GOT3 (cell line): ENCODE measurements at places on chromosomes 1 and 21.

- no peak for DNase-seq
Observed at GRCh38 chr1:16430606-16431005, 6.6 kb downstream of the SPATA21 start.

- no peak for DNase-seq
Observed at GRCh38 chr1:33335020-33335419, 14.1 kb upstream of the A3GALT2 start.

DNA sequence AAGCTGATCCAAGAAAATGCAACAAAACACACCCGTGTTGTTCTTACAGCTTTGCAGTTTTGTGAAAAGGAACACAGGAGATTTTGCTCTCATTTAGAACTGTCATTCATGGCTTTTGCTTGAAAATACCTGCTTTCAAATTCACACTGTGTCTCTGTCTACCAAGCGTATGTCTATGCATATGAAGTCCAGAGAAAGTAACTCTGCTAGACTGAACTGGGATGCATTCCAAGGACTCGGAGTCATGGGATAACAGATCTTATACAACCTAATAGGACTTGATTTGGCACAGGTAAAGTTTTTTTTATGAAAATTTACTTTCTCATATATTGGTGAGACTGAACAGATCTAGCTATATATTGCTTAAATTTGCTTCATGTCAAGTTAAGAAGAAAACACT is 102.4 kb downstream of the PTGER3 start:
- DNase-seq = no peak

GRCh38 chr1:217977943-217978342 is 307.1 kb upstream of the RRP15 start:
- no peak for DNase-seq

GRCh38 chr1:119648620-119649004 is 546 bp upstream of the ZNF697 start:
- no peak for DNase-seq

DNA sequence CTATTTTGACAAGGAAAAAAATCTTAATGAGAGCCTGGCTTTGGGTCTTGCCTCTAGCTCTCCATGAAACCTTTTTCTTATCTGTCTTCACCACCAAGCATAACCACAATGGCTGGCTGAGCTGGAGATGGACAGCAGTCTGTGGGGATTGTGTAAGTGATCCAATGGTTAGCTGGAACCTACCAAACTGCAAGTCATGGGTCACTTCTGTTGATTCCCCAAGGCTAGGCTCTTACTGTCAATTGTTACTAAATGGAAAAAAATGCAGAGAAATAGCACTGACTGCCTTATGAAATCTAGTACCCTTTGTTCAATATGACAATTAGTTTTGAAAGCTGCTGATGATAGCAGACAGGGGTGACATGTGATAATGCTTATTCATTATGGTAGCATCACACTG is 359.0 kb downstream of the ST6GALNAC3 start:
- no peak for DNase-seq

GRCh38 chr1:19894218-19894617 is 12.0 kb downstream of the OTUD3 start:
- DNase-seq = no peak

- DNase-seq = no peak
Observed at GRCh38 chr1:24483441-24483840, 19.2 kb upstream of the RCAN3 start.

GRCh38 chr21:23699402-23699801 is 1907.9 kb downstream of the MRPL39 start:
- DNase-seq = no peak

DNA sequence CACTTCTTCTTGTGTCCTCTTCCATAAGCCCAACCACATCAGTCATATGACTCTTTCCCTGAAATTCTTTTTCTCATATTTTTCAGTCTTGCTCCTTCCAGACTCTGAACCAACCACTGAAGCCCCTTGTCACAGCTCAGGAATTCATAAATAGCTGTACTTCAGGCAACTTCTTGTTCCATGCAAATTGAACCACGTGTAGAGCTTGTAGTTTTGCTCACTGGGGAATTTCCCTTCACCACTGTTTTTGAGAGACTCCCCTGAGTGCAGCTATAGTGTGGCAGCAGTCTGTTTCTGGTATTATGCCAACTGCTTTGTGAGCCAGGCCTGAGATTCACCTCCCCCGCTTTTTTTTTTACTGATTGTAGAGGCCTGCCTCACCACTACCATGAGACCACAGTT is 150.3 kb upstream of the SPAG17 start:
- DNase-seq = no peak

DNA sequence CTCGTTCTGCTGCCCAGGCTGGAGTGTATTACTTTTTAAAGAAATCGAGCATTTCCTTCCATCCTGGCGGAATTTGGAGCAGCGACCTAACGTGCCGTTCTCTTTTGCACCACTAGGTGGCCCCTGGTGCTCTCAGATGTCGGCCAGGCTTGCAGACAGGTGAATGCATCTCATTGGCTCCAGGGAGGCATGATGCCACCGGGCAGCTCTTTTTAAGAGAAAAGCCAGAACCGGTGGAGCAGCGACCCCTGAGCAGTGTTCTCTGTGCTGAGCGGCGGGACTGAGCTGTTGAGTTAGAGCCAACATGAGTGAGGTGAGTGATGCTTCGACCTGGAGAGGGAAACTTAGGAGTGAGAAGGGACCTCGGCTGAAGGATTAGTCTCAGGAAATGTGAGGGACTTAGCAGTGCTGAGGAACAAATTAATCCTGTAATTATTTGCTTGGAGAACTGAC is at the start of gene PCP4:
Gene PCP4 (plus strand): TSS at position 241 of the 453 bp plus-strand sequence. CDS start 64 bp downstream, at position 305.
- no peak for DNase-seq

DNA sequence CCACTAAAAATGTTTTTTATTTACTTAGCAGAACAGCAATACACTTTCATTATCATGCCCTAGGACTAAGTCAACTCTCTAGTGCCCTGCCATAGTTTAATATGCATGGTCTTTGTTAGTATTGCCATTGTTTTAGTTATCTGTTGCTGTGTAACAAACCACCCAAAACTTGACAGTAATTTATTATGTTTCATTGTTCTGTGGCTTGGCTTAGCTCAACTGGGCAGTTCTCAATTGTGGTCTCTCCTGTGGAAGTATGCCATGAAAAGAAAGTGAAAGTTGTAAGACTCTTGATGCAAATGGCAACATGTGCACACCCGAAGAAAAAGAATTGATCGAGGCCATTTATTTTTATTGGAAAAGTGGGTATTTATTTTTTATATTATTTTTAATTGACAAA is 206.3 kb upstream of the KCTD3 start:
- no peak for DNase-seq

DNA sequence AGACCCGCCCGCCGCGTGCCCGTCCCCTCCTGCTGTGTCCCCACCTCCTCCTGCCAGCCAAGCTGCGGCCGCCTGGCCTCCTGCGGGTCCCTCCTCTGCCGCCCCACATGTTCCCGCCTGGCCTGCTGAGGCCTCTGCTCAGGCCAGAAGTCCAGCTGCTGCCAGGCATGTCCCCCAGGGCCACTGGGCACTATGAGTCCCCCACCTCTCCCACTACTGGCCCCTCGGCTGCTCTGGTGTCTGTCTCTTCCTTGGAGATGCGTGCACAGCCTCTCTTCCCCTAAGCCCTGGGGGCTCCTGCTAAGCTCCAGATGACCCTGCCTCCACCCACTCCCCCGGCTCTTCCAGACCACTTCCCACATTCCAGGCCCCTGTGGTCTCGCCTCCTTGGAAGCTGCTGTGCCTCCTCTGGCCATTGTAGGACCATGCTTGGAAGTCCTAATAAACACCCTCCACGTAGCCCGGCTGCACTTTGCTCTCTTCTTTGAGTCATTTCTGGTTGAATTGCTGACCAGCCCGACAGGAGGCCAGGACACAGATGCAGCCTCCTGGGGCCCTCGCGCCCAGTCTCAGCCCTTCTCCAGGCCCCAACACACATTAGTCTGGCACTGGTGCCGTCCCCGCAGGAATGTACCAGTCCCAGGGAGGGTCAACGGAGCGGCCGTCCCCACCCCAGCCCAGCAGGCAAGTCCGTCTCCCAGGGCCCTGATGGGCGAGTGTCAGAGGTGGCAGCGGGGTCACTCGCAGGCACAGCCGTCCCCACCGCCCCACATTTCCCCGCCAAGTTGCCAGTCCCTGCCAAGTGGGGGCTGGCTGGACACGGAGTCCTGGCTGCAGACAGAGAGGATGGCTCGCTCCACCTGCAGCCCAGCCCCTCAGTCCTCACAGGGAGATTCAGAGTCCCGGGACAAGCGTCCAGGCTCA is 1.1 kb downstream of the KRTAP10-12 start:
- no peak for DNase-seq

DNA sequence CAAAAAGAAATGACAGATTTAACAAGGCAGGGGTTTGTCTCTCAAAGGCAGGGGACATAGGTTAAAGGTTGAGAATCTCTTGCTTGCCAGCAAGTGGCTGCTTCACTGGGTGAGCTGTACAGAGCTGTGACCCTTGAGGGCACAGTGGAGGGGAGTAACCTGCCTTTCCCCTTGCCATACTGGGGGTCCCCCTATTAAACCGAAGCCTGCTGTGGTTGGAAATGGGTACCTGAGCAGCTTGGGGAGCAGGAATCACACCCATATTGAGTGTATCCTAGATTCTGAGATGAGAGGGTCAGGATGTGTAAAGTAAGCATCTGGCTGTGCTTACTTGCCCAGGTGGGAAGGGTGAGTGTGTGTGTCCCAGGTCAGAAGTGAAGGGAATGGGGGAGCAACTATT is 31.8 kb downstream of the WNT4 start:
- no peak for DNase-seq

GRCh38 chr21:28385845-28386244 is 606.8 kb downstream of the LTN1 start:
- no peak for DNase-seq

DNA sequence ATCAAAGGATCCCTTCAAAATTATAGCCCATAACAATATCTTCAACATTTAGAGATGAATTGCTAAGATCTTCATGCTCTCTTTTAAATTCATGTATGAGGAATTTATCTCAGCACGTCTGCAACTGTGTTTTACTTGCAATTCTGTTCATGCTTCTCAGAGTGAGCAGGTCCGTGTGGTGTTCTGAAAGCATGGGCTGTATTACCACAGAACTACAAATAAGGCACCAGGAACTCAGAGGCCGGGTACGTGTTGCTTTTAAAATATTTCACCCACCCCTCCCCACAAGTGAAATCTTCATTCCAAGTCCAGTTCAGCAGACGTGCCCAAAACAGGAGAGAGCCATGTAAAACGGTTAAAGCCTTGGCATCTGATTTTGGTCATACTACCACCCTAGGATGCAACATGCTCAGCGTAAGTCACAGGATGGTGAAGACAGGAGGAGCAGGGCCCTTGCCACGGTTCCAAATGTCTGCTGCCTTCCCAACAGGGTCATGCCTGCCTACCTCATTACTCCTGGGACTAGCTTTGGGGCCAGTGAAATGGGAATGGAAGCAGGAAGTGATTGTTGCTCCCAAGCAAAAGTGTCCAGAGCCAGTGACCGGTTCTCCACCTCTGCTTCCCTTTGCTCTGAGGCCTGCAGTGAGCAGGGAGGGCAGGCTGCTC is 133.7 kb downstream of the PTPN14 start:
- DNase-seq = no peak

DNA sequence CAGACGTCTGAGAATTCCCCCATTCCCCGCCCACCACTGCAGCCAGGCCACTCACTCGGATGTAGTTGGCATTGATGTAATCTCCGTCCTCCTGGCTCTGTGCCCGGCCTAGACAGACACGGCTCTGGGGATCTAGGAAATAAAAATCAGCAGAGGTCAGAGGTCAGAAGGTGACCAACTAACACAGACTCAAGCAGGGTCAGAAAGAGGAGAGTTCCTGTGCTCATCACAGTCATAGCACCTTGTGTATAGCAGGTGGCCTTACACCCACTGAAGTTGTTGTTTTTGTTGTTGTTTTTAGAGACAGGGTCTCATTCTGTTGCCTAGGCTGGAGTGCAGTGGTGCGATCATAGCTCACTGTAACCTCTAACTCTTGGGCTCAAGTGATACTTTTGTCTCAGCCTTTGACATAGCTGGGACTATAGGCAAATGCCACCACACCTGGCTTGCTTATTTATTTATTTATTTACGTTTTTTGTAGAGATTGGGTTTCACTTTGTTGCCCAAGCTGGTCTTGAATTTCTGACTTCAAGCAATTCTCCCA is 4.9 kb downstream of the PTPN7 start:
- no peak for DNase-seq

DNA sequence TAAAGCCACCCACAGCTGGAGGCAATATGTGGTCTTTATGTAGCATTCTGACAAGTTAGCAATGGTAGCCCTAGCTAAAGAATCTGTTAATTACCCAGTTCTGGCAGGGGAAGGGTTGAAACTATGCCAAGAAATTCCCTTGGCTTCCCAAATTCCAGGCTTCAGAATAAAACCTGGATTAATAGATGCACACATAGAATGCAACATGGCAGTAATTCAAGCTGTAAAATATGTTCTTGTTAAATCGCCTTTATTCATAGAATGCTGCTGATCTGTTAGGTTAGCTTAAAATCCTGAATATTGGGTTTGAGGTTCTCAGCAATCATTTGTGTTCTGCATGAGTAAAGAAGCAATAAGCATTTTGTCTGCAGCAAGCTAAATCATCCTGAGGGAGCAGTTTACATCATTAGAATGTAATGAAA is 80.1 kb downstream of the ZNF326 start:
- DNase-seq = no peak

GRCh38 chr21:27674041-27674615 is 707.2 kb upstream of the ADAMTS5 start:
- DNase-seq = no peak

GRCh38 chr1:12631571-12631970 is 12.3 kb upstream of the AADACL4 start:
- no peak for DNase-seq

- DNase-seq = no peak
Observed at GRCh38 chr1:169623132-169623926, 6.6 kb downstream of the SELP start.

GRCh38 chr1:161013488-161014230 is 7.3 kb downstream of the F11R start:
- no peak for DNase-seq

DNA sequence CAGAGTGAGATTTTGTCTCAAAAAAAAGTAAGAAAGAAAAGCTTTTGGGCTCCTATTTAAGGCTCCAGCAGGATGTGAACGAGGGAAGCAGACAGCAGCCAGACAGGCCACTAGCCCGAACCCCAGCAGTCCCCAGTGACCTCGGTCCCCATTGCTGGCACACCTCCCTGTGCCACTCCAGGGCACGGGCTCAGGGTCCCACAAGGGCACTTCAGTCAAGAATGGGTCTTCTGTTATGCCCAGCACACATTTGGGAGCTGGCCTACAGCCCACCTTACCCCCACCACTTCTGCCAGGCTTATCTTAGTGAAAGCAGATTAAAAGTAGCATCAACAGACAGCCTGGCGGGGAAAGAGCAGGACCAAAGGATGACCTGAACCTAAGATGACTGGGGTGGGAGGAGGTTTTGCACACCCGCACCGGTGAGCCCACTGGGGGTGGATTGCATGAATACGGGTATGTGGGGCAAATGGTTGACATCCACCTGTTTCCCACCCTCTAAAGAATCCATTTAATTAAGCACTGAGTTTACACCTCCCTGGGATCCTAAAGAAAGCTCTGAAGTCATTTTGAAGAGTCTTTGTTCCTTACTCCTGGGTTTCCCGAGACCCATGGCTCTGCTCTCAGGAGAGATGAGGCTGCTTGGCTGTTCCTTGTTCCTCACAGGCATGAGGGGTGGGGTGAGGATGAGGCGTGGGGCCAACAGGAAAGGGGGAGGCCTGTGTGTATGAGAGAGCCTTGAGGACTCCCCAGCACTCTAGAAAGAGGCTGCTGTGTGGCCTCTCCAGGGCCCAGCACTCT is 4.7 kb downstream of the CHI3L1 start:
- DNase-seq = no peak

GRCh38 chr1:238681021-238681420 is 705.3 kb upstream of the CHRM3 start:
- DNase-seq = no peak

- no peak for DNase-seq
Observed at GRCh38 chr1:168786476-168787330, 57.7 kb upstream of the DPT start.

GRCh38 chr1:53057127-53057526 is 4.9 kb upstream of the PODN start:
- DNase-seq = no peak
